Activated CD8-positive, alpha-beta T cell treated with anti-CD3 and anti-CD28 coated beads, Interleukin-2, amount 10 ng/mL, durations not matched to agents 7 days and 5 days (primary cell): ENCODE measurements at places on chromosomes 7 and 10.
A peak's percentile ranks its signal among the peaks of the same experiment; 100 is the strongest.

DNA sequence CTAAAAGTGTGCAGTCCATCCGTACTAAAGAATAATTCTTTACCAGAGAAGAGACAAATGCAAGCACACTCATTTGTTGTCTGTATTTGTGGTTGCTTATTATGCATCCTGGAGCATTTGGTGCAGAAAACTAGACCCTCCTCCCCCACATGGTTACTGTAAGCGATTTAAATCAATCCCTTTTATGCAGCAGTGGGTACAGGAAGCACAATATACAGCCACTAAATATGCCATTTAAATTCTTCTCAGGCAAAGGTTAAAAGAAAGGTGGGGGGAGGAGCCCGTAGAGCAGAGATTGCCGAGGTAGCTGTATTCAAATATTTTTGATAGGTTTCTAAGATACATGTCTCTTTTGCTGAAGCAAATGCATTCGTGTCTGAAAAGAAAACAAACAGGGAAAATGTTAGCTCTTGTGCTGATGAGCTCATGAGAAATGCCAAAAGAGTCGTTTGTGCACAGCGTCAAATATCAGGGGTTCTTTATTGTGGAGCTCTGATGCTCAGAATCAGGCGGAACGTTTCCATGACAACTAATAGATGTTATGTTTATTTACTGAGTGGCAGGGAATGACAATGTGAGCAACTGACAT is 131.3 kb upstream of the NPVF start:
- DNase-seq = no peak

- peak; percentile 1 for DNase-seq
Observed at GRCh38 chr7:149666360-149666945, 106.9 kb downstream of the ZNF467 start.

DNA sequence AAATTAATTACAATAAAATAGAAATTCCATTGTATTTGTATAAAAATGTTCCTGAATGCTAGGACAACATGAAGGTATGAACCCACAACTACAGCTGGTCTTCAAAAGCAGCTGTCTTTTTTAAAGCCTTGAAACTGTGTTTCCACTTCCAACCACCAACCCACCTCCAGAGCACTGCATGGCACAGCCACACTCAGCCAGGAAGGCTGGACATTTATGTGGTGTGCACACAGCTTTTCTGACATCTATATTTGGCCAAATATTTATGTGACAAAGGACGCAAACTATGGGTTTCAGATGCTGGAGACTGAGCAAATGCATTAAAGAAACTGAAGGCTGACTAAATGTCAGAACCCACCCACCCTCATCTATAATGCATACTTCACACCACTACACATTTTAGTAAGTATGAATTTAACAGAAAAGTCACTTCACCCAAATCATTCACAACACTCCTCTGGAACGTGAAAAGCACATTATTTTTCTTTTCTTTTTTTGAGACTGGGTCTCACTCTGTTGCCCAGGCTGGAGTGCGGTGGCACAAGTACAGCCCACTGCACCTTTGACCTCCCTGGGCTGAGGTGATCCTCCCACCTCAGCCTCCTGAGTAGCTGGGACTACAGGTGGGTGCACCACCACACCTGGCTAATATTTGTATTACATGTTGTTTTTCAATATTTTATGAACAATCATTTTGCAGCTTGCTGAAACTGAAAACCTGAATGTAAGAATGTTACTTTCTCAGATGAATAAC is 27.9 kb upstream of the DAGLB start:
- DNase-seq = no peak

- no peak for DNase-seq
Observed at GRCh38 chr7:155999631-156000489, 187.6 kb upstream of the SHH start.

- DNase-seq = no peak
Observed at GRCh38 chr7:32047075-32047474, 23.1 kb downstream of the PDE1C start.

- DNase-seq = no peak
Observed at GRCh38 chr10:125871338-125871737, 9.8 kb downstream of the DHX32 start.

DNA sequence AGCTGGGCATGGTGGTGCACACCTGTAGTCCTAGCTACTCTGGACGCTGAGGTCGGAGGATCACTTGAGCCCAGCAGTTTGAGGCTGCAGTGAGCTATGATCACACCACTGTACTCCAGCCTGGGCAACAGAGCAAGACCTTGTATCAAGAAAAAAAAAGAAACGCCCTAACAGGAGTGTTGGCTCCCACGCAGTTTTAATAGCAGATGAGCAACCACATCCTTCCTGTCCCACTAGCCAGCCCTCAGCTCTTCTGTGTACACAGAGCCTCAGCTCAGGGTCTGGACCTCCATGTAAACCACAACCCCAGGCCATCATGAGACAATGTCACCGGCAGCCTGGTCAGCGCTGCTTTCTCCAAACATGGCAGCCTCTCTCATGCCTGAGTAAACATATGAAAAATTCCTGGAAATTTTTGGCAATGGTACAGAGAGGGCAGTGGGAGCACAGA is 108.2 kb downstream of the PIP4K2A start:
- peak; percentile 68 for DNase-seq

- peak; percentile 38 for DNase-seq
Observed at GRCh38 chr7:36787933-36788378, 63.7 kb upstream of the AOAH start.

GRCh38 chr7:12965767-12966166 is 278.3 kb downstream of the ARL4A start:
- no peak for DNase-seq

DNA sequence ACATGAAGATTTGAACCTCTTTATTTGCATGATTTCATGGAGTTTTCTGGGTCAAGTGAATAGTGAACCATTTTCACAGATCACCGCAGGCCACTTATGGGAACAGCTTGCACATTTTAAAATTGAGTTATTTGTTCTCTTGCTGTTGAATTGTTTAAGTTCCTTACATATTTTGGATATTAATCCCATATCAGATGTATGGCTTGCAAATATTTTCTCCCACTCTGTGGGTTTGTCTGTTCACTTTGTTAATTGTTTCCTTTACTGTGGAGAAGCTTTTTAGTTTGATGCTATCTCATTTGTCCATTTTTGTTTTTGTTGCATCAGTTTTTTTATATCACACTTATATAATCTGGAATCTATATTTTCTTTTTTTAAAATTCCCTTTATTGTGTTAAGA is 14.1 kb upstream of the ZC3HAV1L start:
- no peak for DNase-seq

- DNase-seq = no peak
Observed at GRCh38 chr7:70704831-70705346, 427.1 kb upstream of the GALNT17 start.

GRCh38 chr10:33032654-33033151 is 74.7 kb upstream of the ITGB1 start:
- DNase-seq = no peak

GRCh38 chr10:89118091-89118490 is 89.0 kb downstream of the CH25H start:
- no peak for DNase-seq

- peak; percentile 42 for DNase-seq
Observed at GRCh38 chr7:100013328-100013676, 2.1 kb upstream of the ZKSCAN1 start.

GRCh38 chr7:47301105-47301477 is 280.8 kb downstream of the TNS3 start:
- DNase-seq = no peak

GRCh38 chr10:75203724-75204123 is 6.9 kb upstream of the VDAC2 start:
- no peak for DNase-seq

DNA sequence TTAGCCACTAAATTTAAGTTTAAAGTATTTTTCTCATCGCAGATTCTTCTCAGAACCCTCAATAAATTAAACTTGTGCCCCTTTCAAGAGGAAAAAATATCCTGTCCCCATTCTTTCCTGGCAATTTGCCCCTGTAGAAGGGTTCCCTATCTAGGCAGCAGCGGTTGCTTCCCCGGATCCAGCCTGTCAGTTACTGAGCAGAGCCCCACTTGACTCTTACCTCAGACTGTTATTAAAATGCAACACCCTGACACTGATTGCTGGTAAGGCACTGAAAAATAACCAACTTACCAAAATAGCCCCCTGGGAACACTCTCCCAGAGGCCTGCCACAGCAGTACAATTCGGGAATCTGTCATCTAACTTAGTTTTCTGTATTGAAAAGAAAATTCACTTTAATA is 13.9 kb downstream of the LMTK2 start:
- no peak for DNase-seq

DNA sequence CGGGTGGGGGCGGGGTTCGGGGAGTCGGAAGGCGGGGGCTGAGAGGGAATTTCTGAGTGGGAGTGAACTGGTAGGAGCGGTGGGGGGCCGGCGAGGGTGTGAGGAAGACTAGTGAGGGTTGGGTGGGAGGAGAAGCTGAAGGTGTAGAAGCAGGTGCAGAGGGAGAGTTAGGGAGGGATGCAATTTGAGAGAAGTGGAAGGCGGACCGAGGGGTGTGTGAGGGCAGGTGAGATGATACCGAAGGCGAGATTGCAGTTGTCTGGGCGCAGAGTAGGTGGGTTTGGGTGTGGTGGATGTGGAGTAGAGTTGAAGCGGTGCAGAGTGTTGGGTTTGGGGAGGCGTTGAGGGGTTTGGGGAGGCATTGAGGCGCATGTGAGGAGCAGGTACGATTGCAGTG is 643 bp downstream of the KAT6B start:
- DNase-seq = no peak

DNA sequence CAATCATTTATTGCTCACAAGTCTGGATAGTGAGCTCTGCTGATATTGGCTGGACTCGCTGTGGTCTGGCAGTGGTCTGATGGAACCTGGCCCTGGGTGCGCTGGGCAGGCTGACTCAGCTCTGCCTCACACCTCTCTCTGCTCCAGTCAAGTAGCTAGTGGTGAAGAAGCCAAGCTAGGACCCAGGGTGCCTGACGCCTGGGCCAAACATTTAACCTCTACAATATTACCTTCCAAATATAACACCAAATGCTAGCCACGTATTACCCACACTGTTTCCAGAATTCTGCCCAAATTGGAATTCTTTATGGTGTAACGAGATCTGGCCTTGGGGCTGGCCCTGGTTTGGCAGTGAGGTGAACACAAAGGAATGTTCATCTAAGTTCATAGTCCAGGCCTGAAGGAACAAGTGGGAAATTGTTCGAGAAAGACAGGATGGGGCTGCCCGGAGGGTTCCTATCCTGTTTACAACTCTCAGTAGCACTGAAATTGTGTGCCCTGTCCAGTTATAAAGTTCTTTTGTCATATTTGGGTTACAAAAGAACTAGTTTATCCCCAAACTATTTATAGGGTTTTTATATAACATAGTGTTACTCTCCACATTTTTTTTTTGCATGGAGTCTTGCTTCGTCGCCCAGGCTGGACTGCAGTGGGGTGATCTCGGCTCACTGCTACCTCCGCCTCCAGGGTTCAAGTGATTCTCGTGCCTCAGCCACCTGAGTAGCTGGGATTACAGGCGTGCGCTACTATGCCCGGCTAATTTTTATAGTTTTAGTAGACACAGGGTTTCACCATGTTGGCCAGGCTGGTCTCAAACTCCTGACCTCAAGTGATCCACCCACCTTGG is 16.3 kb downstream of the OR2AE1 start:
- no peak for DNase-seq

GRCh38 chr7:150917969-150918368 is 60.2 kb downstream of the KCNH2 start:
- DNase-seq = no peak

DNA sequence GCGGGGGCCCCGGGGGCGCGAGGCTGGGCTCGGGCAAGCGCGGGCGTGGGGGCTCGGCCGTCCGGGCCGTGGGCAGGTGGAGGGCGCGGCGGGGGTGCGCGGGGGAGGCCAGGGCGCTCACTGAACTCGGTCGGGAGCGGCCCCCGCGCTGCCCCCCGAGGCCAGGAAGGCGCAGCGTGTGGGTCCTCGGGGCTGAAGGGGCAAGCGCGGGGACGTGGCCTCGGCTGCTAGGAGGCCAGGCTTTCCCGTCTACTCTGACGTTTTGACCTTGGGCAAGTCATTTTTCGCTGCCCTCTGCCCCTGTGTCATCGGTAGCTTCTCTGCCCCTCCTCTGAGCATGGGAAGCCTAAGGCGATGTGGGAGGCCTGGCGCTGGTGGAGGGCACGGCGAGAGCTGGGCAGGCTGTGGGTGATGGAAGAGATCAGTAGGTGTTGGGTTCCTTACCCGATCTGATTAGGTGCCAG is 441 bp downstream of the FBH1 start:
- peak; percentile 41 for DNase-seq

DNA sequence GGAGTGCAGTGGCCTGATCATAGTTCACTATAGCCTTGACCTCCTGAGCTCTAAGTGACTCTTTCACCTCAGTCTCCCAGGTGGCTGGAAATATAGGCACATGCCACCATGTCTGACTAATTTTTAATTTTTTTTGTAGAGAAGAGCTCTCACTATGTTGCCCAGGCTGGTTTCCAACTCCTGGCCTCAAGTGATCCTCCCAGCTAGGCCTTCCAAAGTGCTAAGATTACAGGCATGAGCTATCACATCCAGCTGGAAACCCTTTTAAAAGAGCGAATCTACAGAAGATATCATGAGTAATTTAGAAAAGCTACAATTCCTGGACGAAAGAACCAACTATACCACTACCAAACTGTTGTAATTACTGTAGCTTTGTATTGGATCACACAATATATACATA is 394.4 kb upstream of the AUTS2 start:
- no peak for DNase-seq

DNA sequence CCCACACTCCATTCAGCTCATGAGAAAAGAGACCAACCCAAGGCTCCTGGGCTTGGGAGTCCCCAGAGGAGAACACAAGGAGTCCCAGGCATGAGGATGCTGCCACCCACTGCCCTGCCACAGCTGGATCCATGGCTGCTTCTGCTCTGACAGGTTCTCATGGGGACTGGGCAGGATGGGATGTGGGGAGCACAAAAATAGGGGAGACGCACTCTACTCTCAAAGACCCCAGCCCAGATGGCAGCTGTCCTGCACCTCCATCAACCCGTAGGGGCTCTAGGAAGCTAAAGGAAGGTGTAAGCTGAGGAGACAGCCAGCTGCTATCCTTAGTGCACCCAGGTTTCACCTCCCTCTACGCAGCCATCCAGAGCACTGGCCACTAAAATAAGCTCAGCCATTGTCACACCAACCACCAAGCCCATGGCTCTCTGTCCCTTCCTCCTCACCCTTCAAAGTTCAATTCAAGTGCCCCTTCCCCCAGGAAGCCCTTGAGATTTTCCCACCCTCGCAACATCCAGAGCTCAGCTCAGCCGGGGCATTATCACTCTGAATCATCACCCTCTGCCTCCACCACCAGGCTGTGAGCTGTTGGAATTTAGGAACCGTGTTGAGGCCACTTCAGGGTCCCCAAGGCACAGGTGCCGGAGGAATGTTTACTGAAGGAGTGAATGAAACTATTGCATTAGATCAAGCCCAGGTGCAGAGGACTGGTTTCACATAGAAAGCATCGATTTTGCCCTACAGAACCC is 142.1 kb downstream of the GRID1 start:
- no peak for DNase-seq
